ENCODE measurements at places on chromosomes 1 and 21.

DNA sequence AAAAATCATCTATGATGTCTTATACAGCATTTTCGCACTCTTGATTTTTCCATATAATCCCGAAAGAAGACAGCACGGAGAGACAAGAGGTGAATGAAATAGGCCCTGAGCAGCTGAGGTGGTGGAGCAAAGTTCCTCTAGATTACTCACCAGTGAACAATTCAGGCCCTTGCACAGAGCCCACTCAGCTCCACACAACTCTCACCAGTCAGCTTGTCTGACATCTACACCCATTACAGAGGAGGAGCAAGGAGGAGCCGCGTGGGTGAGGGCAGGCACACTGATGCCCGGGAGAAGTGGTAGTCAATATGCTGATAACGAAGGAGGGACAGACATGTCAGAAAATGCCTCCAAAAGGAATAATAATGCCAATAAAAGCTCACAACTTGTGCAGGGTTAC is 59.9 kb downstream of the DNM3 start:
- no peak for DNase-seq

DNA sequence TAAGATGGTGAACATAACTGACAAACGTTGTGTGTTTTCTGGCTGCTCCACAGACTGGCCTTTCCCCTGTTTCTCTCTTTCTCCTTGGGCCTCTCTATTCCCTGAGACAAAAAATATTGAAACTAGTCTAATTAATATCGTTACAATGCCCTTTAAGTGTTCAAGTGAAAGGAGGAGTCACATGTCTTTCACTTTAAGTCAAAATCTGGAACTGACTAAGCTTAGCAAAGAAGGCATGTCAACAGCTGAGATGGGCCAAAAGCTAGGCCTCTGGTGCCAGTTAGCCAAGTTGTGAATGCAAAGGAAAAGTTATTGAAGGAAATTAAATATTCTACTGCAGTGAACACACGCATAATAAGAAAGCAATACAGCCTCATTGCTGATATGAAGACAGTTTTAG is 32.2 kb upstream of the FCRL3 start:
- no peak for DNase-seq

- DNase-seq, result no peak
These were observed 429.6 kb downstream of the HLX start for GRCh38 chr1:221308534-221309511.

- no peak for DNase-seq
These were observed 3.0 kb upstream of the TMEM35B start for GRCh38 chr1:34988147-34988546.

GRCh38 chr1:211705467-211706091 is 30.2 kb upstream of the NEK2 start:
- no peak for DNase-seq

- DNase-seq, result no peak
These were observed 23.9 kb downstream of the SLC2A1 start for GRCh38 chr1:42934541-42935312.

GRCh38 chr1:8020032-8020431 is 6.1 kb downstream of the ERRFI1 start:
- DNase-seq, result no peak

GRCh38 chr1:1908506-1908791 is 6.6 kb upstream of the CALML6 start:
- no peak for DNase-seq

DNA sequence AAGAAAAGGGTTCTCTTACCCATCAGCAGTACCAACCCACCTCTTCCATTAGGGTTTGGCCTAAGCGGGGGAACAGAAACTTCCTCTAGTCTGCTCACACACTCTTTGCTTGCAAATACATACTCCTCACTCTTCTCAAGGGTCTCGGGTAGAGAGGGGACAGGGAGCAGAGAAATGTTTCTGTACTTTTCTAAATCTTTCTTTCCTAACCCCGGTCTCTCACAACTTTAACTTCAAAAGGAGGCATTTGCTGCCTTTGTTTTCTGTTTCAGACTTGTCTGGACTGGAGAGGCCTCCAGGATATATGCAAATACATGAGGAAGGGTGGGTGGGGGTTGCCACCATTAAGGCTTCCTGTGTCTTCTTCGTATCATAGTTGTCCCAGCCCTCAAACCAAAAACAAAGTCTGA is 10.5 kb upstream of the LAX1 start:
- DNase-seq, result no peak

DNA sequence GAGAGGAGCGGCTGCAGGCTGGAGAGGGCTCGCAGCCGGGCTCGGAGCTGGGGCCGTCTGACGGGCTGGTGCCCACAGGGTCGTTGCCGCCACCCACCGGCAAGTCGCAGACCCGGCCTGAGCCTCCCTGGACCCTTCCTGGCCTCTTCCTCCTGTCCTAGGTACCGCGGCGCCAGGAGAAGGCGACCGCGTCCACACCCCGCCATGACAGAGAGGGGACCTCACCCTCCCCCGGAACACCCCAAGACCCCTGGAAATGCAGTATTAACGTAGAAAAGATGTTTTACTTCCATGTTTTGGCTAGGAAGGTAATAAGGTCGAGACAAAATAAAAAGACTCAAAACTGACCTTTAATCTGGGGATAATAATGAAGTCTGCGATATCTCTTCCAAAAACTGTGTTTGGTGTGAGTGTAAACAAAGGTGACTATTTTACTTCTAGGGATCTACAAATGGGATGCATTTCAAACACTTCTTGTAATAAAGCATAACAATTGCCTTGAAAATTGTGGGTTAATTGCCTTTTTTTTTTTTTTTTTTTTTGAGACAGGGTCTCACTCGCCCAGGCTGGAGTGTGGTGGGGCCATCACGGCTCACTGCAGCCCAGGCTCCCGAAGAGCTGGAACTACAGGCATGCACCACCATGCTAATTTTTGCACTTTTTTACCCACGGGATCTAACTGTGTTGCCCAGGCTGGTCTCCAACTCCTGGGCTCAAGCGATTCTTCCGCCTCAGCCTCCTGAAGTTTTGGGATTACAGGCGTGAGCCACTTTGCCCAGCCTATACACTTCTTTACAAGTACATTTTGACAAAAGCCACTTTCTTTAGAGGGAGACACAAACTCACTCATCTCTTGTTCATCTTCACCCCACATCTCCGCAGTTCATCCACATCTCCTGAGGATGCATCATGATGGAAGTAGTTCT is 838 bp upstream of the RSRP1 start:
- no peak for DNase-seq

DNA sequence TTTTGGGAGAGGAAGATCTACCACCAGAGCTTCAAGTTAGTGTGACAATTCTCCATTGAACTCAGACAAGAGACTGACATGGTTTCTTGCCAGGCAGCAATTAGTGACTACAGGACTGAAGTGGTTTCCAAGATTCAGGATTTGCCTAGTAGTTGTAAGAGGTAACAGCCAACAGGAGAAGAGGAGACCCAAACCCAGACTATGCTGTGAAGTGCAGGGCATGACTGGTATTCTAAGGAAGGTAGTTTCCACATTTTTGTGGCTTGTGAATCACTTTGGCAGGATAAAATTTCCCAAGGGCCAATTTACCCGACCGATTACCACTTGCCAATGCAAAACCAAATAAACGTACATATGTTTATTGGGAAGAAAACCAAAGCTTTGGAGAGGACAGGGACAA is 14.7 kb upstream of the RAP1A start:
- no peak for DNase-seq

GRCh38 chr1:77375541-77375940 is 93.7 kb downstream of the AK5 start:
- no peak for DNase-seq

DNA sequence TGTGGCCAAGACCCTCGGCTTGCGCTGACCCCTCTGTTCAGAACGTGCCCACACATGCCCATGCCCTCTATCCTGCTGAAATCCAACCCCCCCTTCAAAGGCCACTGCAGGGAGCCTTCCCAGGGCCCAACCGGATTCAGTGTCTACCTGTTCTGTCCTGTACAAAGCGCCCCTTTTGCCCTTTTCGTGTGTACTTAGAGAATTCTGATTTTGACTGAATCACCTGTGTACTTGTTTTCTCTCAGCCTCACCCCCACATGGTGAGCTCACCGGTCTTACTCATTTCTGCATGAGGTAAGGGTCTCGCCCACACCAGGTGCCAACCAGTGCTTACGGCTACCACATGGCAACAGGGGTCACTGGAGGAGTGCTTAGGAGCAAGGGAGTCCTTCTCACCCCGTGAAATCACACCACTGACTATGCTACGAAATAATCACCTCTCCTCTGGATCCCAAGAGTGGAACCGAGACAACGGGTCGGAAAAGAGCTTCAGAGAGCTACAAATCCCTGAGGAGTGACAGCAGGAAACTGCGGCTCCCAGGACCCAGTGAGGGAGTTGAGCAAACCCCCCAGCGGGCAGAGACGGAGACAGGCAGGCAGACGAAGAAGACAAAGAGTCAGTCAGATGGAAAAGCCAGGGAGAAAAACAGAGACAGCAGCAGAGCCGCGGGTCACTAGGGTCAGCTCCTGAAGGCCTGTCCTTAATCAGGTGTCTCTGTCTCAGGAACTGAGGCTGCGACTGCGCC is 2.1 kb upstream of the S100A2 start:
- no peak for DNase-seq

DNA sequence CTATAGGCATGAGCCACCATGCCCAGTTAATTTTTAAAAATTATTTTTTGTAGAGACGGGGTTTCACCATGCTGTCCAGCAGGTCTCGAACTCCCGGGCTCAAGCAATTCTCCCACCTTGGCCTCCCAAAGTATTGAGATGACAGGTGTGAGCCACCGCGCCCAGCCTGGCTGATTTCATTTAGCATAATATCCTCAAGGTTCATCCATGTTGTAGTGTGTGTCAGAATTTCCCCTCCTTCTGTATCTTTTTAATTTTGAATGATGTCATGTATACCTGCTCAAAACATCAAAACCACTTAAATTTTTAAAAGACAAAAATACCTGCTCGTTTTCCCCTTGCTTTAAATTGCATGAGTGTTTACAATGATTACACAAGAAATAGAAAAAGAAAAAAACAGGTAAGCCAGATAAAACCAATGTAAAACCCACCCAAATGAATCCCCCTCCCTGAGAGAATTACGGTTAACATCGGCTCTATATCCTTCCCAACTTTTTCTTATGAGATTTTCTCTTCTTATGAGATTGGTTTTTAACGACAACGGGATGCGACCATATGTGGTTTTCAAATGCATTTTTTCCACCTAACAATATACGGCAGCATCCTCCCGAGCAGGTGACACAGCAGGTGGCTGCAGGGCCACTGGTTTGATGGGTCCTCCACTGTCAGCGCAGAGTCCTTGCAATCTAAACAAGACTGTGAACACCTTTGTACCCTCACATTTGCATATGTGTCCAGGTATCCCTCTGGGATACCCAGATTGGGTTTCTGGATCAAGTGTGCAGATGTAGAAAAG is 22.1 kb downstream of the IFFO2 start:
- DNase-seq, result no peak

- DNase-seq, result no peak
These were observed 4.8 kb upstream of the LRRC8B start for GRCh38 chr1:89519779-89520358.

- no peak for DNase-seq
These were observed 373.3 kb downstream of the TTLL7 start for GRCh38 chr1:83625646-83626045.

DNA sequence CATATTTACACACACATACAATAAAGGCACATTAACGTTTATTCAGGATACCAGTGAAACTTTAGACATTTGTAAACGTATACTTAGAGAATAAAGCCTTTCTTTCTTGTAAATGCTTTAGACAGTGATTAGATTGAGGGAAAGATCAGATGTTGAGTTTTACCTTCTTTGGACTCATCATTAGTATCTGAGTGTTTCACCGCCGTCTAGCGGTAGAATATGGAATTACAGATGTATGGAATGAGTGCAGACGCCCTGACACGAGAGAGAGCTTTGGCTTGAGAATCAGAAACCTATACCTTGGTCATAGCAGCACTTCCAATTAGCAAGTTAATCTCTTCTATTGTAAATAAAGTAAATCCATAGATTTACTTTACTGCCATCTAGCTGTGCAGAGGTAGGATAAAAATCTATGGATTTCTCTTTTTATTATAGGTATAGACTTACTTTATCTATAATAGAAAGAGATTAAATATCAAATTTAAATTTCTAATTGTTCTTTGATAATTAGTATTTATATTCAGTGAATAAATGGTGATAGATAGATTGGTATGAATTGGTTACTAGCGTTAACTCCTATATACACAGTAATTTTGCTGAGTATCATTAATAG is 12.6 kb downstream of the FLG2 start:
- no peak for DNase-seq

GRCh38 chr1:27600498-27601175 is 3.3 kb downstream of the AHDC1 start:
- DNase-seq, result no peak

DNA sequence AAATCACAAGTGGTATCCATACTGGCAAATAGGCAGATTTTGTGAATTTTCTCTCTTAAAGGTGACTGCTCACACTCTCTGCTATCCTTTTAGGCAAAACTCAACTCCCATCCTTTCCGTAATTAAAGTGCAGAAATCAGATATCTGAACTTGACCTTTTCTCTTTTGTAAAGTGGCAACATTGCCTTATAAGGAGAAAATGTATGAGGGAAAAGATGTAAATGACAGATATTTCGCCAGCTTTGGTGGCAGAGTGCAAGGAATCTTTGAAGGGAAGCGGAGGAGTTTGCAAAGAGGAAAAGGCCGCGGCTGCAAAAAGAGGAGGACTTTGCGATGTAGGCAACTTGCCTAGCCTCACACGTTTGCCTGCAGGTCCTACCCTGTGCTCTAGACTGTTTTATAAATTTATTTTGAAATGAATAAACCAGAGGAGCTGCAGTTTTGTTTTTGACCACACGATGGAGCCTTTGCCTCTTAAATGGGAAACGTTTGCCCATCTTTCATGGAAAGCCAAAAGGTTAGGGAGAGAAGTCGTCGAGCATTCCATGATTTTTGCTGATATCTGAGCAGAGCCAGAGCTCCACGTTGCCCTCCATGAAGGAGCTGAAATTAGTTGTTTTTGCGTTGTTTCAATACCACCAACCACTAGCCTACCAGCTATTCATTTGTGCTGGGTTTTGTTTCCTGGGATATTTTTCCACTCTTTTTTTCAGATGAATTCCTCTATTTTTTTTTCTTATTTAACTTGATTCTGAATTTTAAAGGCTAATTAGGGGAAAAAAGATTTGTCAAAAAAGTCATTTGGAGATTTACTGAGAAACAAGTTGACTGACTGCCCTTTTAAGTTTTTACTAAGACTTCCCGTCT is 242.3 kb downstream of the LMX1A start:
- DNase-seq, result no peak

- no peak for DNase-seq
These were observed 84.5 kb upstream of the LRRC7 start for GRCh38 chr1:69483246-69483645.

DNA sequence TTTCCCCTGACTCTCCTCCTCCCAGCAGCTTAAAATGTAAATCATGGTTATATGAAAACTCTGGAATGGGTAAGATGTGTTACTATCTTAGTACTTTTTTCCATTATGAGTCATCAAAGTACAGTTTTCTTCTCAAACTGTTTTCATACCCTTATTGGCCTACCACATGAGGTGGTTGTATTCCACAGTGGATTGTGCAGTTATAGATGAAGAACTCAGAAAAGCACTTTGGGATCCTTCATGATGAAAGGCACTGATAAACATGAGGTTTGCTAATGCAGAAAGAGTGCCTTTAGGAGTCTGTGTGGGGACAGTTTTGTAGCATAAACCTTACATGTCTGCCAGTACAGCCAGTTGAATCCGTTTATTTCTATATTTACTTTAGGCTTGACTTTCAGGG is 32.0 kb upstream of the MYOCOS start:
- DNase-seq, result no peak

Measured in stimulated activated CD4-positive, alpha-beta T cell treated with anti-CD3 and anti-CD28 coated beads, Interleukin-1b, Interleukin-23, amount 100 ng/mL, for 1 hour (primary cell).